Right lung (tissue), 10 donors: ENCODE measurements at places on chromosomes 6 and 20. TPM values are rescaled to one million over a fixed set of nuclear protein-coding genes. Genes with fewer than 3 reads are reported as not detected.

DNA sequence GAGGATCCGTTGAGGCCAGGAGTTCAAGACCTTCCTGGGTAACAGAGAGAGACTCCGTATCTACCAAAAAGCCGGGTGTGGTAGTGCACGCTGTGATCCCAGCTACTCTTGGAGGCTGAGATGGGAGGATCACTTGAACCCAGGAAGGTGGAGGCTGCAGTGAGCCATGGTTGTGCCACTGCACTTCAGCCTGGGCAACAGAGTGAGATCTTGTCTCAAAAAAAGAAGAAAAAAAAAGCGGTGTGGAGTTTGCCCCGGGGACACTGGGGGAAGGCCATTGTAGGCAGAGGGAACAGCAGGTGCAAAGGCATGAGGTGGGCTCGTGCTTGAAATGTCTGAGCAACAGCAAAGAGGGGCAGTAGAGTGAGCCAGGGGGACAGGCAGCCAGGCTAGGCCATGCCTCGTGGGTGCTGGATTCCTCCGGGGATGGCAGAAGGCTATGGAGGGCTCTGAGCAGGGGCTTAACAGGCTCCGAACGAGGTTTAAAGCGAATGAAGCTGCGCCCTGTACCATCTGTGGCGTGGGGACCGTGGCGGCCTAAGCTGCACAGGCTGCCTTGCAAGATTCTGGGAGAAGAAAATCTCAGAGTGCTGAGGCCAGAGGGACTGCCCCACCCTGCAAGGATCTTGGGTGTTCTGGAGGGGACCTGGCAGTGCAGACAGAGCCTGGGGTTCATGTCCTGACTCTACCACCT, 36.9 kb upstream of the NOL4L start:
- DNase-seq, result no peak

DNA sequence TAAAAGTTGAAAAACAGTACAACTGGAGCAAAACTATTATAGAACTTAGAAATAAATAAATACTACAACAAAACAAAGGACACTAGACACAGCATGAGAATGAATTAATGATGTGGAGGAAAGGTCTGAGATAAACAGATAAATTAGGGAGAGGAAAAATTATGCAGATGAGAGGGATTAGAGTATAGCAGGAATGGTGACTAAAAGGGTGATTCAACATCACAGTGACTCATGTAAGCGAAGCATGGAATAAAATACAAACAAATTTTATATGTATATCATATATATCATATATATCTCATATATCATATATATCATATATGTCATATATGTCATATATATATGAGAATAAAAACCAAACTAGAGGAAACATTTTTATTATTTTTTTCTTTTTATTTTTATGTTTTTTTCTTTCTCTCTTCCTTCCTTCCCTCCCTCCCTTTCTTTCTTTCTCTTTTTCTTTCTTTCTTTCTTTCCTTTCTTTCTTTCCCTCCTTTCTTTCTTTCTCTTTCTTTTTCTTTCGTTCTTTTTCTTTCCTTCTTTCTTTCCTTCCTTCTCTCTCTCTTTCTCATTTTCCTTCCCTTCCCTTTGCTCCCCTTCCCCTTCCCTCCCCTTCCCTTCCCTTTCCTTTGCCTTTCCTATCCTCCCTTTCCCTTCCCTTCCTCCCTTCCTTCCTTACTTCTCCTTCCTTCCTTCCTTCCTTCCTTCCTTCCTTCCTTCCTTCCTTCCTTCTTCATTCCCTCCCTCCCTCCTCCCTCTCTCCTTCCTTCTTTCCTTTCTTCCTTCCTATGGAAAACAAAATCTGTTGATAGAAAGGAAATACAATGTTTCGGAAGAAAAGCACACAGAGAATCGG, 1014.6 kb downstream of the GRIK2 start:
- no peak for DNase-seq

SRSF12 gene
- polyA plus RNA-seq, result 9.4 TPM

DNA sequence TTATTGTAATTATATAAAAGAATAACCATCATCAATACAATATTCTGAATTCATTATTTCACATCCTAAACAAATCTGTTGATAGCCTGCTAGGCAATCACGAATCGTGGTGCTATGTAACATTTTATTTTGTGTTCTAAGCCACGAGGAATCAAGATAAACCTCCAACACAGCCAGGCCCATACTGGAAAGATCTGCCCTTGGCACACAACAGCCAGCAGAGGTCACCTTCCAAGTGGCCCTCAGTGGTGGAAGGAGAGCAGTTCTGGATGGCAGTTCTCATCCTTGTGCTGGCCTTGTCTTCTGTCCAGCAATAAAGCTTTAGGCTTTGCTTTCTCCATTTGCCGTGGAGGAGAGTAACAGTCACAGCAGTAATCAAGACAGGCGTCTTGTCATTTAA, 13.2 kb downstream of the ZNF831 start:
- no peak for DNase-seq

DNA sequence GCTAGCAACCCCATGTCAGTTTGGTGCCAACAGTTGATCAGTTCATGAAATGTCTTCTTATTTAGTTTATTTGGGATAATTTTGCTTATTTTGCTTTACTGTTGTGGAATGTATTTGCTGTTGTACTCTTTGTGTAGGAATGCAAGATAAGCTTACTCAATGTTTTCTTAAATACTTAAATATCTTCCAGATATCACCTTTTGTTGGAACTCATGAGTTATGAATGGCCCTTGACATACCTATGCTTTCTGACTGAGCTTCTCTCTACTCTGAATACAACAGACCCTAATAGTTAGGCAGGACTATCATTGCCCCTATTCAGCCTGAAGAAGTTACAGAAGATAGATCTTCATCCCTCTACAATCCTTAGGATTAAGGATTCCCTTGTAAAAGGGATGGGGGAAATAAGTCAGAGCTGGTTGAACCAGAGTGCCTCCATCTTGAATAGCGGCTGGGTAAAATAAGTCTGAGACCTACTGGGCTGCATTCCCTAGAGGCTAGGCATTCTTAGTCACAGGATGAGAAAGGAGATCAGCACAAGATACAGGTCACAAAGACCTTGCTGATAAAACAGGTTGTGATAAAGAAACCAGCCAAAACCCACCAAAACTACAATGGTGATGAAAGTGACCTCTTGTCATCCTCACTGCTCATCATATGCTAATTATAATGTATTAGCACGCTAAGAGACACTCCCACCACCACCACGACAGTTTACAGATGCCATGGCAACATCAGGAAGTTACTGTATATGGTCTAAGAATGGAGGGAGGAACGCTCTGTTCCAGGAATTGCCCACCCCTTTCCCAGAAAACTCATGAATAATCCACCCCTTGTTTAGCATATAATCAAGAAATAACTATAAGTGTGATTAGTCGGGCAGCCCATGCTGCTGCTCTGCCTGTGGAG, 196.9 kb downstream of the AKAP7 start:
- no peak for DNase-seq

DNA sequence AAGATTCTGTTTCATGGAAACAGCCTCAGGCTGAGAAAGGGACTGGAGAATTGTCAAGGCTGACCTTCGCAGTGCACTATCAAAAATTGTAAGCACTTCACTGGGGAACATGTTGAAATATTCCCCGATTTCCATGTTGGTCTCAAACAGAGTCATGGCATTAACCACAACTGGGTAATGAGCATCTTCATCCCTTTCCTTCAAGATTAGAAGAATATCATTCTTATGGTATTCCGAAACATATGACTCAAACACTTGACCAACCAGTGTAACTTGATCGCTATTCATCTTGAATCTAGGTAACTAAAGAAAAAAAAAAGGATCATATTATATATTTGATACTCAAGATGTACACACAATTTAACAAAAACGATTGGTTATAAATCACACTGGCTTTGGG, 3.5 kb downstream of the MCM9 start:
- no peak for DNase-seq

DNA sequence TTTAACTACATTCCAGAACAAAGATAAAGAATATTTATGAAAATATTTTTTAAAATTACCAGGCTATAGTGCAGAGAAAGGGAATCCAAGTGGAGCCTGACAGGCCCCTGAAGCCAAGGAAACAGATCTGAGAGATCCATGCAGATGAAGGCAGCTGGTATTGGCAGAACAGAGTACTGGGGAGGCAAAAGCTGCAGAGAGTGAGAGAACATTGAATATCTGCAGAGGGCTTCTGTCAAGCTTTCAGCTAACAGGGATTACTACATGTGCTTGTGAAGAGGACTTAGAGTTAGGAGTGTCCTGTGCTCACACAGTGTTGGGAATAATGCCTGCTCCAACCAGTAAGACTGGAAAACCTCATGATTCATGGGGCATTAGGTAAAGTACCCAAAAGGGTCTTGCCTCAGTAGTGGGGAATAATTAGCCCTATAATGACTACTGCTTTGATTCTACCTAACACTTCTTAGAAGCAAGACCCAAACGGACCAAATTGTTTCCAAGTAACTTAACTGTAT, 657.2 kb downstream of the DHX35 start:
- DNase-seq, result no peak

DNA sequence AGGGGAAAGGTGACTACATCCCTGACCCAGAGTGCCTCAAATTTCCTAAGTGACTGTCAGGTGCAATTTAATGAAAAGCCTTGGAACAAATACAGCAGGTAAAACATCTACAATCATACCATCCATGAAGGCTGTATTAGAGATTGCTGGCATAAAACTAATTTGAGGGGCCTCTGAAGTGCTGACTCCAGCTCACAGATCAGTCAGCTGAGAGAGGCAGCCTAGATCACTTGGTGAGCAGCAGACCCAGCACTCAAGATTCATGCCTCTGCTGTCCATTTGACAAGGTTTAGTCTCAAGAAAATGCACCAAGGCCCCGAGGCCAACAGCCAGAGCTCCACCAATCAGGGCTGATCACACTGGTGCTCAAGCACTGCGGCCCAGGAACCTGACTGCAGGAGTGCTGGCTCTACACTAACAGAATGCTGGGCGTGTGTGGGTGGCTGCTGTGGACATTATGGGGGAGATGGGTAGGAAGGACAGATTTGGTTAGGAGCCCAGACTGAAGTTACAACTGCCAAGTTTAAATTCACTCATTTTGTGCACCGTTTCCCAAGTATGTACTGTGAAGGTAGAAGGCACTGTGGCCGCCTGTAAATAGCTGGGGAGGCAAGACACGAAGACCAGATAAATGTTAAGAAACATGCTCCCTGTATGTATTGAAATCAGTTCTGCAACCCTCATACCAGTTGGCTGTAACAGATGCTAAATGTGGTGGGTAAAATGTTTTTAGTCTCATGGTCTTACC, 28.2 kb downstream of the SNX5 start:
- no peak for DNase-seq

WFDC12 gene
- polyA plus RNA-seq, result not detected

DNA sequence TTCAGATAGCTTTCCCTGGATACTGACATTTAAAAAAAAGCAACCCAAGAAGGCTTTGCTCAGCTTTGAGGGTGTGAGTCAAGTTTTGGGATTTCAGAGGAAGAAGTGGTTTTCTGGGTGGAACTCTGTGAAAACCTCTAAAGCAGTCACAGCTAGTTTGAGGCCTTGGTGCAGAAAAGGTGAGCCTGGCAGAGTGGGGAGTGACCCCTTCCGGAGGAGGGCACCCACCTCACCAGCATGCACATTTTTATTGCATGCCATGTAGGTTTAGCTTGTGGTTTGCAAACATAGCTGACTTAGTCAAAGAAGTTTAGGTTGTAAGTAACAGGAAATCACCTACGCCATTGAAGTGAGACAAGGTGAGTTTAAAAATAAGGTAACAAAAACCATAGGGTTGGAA, 146.8 kb upstream of the PMEPA1 start:
- DNase-seq, result no peak

DNA sequence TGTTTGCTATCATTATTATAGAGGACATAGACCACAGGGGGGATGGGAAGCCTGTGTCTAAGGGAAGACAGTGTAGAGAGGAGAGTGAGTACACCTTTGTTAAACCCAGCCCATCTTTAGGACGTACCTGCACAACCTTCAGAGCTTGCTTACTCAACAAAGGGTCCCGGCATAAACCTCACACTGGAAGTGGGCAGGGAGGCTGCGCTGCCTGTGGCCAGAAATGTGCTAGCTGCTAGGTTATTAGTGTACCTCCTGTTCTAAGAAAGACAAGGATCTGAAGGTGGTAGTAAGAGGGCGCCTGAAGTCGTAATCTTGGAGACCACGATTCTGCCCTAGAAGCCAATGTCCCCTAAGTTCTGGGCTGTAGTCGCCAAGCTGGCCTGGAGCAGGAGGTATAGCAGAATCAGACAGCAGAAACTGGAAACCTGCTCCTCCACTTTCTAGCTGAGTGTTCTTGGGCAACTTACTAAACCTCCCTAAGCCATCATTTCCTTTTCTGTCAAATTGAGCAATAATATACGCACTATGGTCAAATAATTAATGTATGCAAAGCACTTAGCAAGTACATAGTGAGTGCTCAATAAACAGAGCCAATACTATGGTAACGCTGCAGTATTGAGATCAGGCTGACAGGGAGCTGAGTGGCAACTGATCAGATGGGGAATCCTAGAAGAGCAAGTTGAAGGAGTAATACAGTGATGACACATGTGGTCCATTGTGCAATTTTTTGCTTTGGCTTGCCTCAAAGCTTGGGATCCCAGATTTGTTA, 16.8 kb upstream of the AKIRIN2 start:
- DNase-seq, result no peak

C6orf58 gene
- 0.95 TPM for polyA plus RNA-seq

- DNase-seq, result no peak
These were observed 129.1 kb upstream of the CARMIL1 start for GRCh38 chr6:25150031-25150430.

GRCh38 chr6:169866668-169867521, 115.5 kb downstream of the ERMARD start:
- DNase-seq, result no peak

- no peak for DNase-seq
These were observed 214.9 kb downstream of the LY86 start for GRCh38 chr6:6803180-6803977.

ARFGEF3 gene
- polyA plus RNA-seq, result 6.0 TPM

RAB5IF gene
- 38.7 TPM for polyA plus RNA-seq

- no peak for DNase-seq
These were observed 56.8 kb downstream of the PREP start for GRCh38 chr6:105346052-105346451.

DNA sequence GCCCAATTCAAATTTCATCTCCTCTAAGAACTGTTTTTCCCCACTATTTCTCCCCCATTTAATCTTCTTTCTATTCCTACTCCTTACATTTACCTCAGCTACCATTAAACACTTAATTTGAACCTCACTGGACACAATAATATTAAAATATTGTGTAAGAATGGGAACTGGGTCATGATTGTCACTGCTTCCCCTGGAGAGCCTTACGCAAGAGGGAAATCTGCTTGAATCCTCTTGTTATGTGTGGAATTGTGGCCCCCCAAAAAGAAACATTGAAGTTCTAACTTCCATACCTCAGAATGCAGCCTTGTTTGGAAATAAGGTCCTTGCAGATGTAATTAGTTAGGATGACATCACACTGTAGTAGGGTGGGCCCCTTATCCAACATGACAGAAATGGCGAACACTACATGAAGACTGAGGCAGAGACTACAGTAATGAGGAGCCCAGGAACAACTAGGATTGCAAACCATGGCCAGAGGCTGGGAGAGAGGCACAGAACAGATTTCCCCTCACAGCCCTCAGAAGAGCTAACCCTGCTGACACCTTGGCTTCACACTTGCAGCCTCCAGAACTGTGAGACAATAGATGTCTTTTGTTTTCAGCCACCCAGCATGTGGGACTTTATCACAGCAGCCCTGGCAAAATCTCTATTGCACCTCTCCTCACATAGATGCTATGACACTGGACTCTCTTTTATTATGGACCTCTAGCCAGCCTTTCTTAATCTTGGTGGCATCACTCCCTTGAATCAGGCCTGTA, 29.9 kb downstream of the HIVEP2 start:
- no peak for DNase-seq

NMBR gene
- polyA plus RNA-seq, result not detected
